Activated CD4-positive, alpha-beta T cell treated with anti-CD3 and anti-CD28 coated beads, Interleukin-2, amount 50 U/mL, for 24 hours (primary cell): ENCODE measurements at places on chromosomes 7 and 10.
A peak's percentile ranks its signal among the peaks of the same experiment; 100 is the strongest.

DNA sequence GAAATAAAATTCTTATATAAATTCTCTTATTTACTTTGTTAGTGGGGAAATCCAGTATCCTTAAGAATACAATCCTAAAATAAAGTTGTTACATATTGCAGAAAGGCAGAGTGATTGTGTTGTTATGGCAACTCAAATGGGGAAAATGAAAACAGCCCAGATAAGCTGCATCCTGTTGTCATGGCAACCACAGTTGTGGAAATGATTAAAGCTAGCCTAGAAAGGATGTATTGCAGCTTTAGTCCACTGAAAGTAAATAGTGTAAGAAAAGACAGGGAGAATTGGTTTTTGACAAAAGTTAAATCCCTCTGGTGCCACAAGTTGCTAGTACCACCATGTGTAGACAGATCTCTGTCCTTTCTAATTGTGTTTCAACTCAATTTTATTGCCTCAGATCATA lies 43.2 kb downstream of the BTRC start:
- DNase-seq = peak; percentile 33

- peak; percentile 61 for DNase-seq
Measured at GRCh38 chr10:73931767-73932619, 21.1 kb downstream of the PLAU start.

- no peak for DNase-seq
Measured at GRCh38 chr7:53624356-53624755, 588.9 kb downstream of the POM121L12 start.

DNA sequence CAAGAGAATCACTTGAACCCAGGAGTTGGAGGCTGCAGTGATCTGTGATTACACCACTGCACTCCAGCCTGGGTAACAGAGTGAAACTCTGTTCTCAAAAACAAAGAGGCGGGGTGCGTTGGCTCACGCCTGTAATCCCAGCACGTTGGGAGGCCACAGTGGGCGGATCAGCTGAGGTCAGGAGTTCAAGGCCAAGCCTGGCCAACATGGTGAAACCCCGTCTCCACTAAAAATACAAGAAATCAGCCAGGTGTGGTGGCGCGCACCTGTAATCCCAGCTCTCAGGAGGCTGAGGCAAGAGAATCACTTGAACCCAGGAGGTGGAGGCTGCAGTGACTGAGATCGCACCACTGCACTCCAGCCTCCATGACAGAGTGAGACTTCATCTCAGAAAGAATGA lies 42.4 kb upstream of the NCAPG2 start:
- DNase-seq = no peak

GRCh38 chr7:42493436-42494198 lies 256.6 kb upstream of the GLI3 start:
- DNase-seq = no peak

GRCh38 chr7:130982160-130982638 lies 248.2 kb upstream of the KLF14 start:
- DNase-seq = no peak

DNA sequence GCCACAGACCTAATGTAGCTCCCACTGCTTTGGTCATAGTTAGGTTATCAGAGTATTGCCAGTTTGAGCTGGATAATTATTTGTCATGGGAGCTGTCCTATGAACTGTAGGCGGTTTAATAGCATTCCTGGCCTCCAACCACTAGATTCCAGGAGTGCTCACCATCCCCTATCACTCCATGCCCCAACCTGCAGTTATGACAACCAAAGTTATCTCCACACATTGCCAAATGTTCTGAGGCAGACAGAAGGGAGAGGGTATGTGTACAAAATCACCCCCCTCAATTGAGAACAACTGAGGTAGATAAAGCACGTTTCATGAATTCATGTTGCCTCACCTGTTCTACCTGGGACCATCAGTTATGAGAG lies 119.0 kb upstream of the CACUL1 start:
- no peak for DNase-seq

GRCh38 chr10:52855546-52856325 lies 83.2 kb upstream of the MBL2 start:
- DNase-seq = no peak

- DNase-seq = no peak
Measured at GRCh38 chr10:121527690-121528089, 70.6 kb downstream of the FGFR2 start.

DNA sequence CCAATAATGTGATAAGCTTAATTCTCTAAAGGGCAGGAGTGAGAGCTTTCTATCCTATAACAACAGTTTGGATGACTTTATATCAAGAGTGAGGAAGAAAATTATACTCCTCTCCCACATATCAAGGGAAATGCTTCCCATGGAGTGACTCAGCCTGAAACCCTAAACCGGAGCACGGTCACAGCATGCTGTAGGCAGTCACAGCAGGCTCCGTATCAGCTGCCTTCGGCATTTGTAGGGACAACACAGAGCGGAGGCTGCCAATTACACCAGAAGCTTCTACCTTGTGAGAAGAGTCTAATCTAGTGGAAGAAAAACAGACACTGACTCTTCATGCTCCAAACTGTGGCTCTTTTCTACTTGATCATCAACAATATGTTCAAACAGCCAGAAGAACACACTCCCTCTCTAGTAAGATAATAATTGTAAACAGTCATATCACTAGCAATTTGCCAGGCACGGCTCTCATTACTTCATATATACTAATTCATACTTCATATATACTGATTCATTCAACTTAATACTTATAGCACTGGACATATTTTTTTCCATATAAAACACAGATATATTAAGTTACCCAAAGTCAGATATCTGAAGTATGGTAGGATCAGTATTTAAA lies 65.9 kb downstream of the DGKB start:
- DNase-seq = no peak

DNA sequence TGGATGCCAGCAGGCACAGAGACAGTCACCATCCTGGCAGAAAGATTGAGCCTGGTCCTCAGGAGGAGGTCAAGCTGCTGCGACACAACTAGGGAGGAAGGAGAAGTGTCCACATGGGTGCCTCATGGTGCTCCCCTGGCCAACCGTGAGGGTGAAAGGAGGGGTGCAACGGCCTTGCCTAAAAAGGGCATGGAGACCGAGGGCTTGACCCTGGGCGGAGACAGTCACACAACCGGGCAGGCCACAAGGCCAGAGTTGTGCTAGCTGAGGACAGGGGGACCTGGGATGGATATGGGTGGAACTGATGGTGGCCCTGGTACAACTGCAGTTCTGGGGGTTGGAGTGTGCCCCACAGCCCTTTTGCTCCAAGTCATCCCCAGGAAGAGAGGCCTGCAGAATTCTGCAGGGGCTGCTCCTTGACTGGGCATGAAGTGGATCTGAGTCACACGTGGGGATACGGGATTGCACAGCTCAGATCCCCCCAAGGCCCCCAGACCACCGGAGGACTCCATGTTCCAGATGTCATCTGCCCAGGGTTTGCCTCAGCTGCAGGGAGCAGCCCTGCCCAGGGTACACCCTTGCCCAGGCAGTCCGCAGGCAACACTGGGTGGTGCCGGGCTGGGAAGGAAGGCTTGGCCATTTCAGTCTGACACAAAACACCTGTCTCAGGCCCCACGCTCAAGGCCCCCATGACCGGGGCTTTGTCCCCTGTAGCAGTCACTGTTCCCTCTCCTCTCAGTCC lies 602.3 kb upstream of the MGMT start:
- DNase-seq = no peak

- DNase-seq = no peak
Measured at GRCh38 chr7:48421357-48421756, 250.1 kb downstream of the ABCA13 start.

GRCh38 chr7:110071192-110071591 lies 1019.7 kb upstream of the LRRN3 start:
- DNase-seq = no peak

DNA sequence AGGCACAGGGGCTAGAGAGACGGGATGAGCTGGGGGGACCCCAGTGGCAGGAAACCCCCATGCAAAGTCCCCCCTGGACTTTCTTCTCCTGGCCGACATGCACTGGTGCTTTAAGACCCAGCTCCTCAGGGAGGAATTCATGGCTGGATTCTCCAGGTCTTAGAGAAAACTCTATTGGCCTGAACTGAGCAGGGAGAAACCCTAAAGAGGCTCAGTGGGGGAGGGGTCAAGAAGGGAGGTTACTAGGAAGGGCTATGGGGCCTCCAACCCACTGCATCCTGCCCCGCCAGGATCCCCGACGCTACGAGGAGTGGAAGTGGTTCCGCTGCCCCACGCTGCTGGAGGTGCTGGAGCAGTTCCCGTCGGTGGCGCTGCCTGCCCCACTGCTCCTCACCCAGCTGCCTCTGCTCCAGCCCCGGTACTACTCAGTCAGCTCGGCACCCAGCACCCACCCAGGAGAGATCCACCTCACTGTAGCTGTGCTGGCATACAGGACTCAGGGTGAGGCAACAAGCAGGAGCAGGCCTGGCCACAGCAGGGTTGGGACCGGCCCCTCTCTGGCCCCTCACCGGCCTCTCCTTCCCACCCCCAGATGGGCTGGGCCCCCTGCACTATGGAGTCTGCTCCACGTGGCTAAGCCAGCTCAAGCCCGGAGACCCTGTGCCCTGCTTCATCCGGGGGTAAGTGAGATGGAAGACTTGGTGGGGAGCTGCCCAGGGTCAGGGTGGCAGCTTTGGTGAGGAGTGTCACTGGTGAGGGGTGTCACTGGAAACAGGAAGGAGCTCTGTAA lies 13.8 kb downstream of the ATG9B start:
- DNase-seq = no peak

DNA sequence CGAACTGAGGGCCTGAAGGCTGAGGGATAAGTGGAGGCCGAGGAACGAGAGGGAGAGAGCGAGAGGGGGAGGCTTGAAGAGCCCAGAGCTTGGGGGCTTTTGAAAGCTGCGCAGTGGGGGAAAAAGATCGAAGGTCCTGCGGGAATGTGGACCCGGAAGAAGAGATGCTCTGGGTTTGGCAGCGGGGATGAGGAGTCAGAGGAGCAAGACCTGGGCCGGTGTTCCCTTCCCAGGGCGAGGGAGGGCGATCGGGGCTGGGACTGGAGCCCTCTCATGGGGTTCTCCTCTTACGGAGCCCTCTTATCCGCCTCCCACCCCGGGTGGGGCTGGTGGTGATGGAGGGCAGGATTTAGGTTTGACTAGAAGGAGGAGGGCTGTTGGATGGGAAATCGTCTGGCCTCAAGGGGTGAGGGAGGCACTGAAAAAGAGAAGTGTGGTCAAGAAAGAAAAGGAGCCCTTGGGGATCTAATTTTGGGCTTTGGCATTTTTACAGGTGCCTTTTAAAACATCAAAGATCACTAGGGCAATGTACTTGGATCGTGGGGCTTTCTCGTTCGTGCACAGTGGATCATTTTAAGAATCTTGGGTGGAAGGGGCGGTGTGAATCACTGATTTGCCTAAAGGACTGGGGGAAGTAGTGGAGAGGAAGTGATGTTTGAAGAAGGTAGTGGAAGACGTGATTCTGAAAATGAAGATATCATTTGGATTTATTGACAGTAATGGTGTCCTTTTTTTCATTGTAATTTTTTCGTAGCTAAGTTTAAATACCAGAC lies 637 bp downstream of the SAMD8 start:
- peak; percentile 39 for DNase-seq

DNA sequence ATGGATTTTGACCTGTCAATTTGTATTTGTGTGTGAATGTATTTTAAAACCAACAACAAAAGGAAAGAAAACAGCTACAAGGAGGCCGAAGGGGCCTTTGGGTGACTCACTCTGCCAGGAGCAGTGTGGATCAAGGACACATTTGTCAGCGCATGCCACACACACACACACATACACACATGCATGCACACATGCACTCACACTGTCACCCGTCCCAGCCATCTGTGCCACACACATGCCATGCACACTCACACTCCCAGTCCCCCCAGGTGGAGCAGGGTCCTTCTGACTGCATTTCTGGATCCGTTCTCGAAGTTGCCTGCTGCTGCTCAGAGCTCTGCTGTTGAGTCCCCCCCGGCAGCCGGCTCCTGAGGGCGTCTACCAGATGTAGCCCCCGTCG lies 26.0 kb downstream of the SPOCK2 start:
- DNase-seq = no peak

GRCh38 chr10:124740369-124741280 lies 3.6 kb downstream of the FAM53B start:
- DNase-seq = no peak

DNA sequence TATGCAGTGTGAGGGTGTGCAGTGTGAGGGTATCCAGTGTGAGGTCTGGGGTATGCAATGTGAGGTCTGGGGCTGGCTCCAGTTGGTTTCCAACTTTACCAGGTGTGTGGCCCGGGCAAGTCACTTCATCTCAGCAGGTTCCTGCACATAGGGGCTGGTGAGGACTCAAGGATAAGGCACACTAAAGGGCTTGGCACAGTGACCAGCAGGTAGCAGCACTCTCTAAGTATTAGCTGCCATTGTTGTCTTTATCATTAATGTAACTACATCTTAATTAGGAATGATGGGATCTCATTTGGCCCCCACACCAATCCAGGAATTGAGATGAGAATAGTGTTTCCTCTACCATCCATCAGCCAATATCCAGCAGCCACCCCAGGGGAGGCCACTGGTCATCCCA lies 117.3 kb downstream of the KCNMA1 start:
- no peak for DNase-seq

GRCh38 chr10:133388973-133389818 lies 4.8 kb upstream of the MTG1 start:
- no peak for DNase-seq

- DNase-seq = no peak
Measured at GRCh38 chr7:41835976-41836530, 133.2 kb upstream of the INHBA start.

GRCh38 chr10:118874171-118874570 lies 119.4 kb upstream of the CACUL1 start:
- DNase-seq = no peak
